ENCODE measurements at places on chromosomes 7 and 10.

DNA sequence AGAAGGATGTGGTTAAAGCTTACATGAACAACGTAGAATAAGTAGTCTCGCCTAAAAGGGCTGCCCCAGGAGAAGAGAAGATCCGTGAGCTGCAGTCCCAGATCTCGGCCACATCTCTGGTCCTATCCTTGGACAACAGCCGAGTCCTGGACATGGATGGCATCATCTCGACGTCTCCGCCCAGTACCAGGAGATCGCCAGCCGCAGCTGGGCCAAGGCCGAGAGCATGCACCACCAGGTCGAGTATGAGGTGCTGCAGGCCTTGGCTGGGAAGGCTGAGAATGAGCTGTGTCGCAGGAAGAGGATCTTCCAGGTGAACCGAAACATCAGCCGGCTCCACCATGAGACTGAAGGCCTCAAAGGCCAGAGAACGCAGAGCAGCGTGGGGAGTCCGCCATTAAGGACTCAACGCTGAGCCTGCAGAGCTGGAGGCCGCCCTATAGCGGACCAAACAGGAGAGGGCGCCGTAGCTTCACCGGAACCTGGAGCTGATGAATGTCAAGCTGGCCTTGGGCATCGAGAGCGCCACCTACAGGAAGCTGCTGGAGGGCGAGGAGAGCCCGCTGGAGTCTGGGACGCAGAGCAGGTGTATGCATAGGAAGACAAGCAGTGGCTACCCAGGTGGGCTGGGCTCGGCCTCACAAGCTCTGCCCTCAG lies 22.2 kb downstream of the LIPK start:
- peak; percentile 6 for DNase-seq

DNA sequence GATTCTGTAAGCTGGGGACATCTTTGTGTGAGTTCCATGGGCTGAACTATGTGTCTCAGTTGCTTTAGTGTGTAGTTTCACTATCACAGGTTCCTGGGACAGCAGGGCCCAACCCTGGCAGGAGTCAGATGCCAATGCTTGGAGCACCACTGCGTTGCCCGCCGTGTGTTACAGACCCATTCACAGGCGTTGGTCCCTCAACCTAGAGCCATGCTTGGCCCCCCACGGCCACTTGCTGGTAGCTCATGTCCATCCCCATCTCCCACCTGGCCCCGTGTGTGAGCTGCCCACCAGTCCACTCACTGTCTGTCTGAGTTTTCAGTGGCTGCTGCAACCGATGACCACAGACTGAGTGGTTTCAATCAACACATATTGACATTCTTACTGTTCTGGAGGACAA lies 546.9 kb downstream of the TCERG1L start:
- no peak for DNase-seq

DNA sequence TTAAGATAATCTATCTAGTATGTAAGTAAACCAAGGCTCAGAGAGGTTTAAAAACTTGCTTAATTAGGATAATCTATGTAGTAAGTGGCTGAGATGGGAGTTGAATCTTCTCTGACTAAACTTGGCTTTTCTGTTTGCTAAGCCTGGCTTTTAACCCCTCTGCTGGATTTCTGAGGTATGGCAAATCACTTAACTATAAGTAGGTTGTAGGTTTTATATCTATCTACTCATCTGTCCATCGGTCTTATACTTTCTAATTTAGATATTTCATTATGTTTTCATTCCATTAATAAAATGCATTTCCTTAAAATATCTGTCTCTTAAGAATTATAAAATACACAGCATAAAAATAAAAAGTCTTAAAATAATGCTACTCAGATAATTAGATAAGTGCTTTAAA lies 59.4 kb downstream of the ST7 start:
- DNase-seq, result no peak

DNA sequence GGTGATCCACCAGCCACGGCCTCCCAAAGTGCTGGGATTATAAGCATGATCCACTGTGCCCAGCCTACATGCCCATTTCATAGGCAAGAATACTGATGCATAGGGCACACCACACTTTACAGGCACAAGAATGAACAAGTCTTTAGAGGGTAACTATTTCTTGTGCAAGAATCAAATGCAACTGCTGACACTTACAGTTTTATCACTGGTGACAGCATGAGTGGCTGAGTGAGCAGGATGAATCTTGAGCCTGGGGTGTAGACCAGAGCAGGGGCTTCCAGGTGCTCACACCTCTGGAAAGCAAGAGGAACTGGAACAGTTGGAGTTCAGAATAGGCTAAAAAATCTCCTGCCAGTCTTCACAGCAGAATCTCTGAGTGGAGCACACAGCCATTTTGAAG lies 287.5 kb downstream of the KCNMA1 start:
- DNase-seq, result no peak

DNA sequence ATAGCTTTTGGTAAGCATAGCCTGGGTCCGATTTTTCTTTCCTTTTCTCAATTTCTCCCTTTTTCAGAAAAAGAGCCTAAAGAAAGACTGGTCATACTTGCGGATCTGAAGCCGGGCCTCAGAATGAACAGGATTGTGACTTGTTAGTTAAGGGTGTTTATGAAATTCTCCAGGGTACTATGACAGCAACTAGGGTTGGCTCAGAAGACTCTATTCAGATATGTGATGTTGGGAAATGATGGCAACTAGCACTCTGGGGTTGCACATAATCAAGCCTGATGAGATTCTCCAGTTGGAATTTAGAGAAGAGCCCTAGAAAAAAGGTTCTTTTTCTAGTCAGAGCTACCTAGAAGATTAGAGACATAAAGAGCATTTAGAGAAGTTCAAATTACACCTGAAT lies 352.4 kb upstream of the POM121L12 start:
- no peak for DNase-seq

DNA sequence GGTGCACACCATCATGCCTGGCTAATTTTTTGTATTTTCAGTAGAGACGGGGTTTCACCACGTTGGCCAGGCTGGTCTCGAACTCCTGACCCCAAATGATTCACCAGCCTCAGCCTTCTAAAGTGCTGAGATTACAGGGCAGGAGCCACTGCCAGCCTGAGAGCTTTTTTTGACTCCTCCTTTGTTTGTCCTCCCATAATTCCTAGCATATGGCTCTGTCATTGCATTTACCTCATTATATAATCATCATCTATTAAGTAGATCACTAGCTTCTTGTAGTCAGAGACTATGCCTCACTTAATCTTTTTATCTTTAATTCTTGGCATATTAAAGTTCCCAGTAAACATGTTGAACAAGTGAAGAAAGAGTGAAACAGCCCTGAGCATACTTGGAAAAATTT lies 82.1 kb downstream of the CPEB3 start:
- DNase-seq, result no peak

DNA sequence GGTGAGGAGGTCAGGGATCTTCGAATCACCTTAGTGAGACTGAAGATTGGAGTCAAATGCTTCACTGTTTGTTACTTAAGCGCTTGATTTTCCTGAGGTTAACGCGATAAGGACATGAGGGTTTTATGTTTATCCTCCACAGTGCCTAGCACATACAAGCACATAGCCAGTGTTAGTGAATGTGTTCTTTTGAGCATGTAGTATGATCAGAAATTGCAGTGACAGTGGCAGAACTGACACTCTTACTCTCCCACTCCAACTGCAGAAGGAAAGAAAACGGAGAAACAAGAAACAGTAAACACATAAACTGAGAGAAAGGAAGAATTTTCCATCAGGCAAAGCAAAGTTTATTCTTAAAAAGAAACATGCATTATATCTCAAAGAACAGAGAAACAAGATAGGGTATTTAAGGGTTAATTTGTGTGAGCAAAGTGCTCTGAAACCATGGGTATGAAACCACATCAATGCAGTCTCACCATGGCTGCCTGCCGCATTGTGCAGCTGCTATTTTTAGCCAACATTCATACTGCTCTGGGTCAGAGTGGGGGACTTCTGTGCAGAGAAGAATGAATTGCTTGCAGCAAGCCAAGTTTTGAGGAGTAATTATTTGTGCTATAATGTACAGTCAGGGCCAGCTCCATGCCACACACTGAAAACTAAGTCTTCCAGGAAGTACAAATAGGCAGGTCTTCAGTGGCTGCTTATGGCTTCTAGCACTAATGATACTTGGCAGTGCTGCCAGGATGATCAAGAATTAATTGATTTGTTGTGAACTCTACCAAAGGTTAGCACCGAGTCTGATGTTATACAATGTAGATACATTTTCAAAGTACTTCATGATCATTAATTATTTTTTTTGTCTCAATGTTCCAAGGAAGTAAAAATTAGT lies 152.0 kb downstream of the MACC1 start:
- no peak for DNase-seq

DNA sequence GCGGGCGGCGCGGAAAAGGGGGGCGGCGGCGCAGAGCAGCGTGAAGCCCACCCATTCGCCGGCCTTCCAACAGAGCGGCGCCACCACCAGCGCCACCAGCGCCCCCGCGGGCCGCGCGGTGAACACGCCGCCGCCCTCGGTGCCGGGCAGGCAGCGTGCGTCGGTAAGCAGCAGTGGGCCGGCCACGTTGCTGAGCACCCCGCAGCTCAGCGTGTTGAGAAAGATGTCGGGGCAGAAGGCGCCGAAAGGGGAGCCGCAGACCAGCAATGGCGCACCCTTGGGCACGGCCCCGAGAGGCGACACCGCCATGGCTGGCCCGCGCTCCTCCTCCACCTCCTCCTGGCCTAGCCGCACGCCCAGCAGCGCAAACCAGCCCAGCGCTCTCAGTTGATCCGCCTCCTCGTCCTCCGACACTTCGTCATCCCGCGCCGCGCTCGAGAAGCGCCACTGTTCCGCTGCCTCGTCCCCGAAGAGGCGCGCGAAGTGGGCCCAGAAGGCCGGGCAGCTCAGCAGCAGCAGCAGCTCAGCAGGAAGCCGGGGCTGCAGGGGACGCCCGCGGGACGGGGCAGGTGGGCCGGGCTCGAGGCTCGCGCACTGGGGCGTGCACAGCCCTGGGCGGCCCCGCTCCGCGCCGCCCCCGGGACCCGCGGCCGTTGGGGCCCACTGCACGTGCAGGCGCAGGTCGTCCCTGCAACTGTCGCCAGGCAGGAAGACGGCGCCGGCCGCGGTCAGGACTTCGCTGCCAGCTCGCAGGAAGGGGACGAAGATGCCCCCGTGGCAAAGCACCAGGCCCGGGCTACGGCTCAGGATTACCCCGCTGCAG lies 623 bp downstream of the TYSND1 start:
- DNase-seq, result peak; percentile 52

DNA sequence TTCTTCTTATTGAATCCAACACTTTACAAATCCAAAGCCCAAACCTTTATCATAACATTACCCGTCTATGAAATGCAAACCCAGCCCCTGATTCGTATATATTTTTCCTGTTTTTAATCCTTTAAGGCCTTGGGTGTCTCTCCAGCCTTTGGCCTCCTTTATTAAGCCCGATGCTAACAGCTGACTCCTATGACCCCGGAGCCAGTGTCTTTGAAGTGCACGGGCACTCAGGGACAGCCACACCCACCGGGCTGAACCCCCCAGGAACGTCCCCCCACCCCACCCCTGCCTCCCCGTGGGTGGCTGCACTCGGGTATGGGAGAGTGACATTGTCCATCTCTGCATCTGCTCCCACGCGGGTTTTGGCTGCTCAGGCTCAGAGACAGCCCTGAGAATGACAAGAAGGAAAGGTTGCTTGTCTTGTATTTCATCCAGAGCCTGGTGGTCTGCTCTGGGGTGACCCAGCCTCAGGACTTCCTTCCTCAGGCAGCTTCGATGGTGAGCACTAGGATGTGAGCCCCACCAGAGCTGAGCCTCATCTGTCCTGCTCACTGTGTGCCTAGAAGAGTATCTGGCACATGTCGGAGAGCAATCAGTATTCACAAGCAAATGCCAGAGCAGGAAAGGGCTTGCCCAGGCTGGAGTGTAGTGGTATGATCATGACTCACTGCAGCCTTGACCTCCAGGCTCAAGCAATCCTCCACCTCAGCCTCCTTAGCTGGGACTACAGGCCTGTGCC lies 210.4 kb downstream of the SKIDA1 start:
- no peak for DNase-seq

DNA sequence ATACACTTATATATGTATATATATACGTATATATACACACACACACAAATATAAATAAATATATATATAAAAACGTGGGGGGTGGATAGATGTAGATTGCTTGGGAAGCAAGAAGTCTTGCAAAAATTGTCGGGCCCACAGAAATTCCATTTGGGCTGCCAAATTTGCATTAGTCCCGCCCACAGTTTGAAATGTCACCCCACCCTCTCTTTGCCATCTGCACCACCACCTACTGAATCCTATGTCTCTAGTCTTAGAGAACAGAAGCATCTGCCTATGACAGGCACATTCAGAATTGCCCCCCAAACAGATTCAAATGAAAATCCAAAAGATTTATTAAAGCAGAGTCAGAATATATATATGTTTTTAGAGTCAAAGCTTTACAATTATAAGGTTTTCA lies 25.6 kb upstream of the CACNA2D1 start:
- DNase-seq, result no peak

- no peak for DNase-seq
Observed at GRCh38 chr7:123242467-123243092, 42.8 kb upstream of the SLC13A1 start.

- no peak for DNase-seq
Observed at GRCh38 chr7:2019711-2020511, 212.8 kb downstream of the MAD1L1 start.

- DNase-seq, result no peak
Observed at GRCh38 chr7:40232242-40232893, 97.6 kb downstream of the SUGCT start.

DNA sequence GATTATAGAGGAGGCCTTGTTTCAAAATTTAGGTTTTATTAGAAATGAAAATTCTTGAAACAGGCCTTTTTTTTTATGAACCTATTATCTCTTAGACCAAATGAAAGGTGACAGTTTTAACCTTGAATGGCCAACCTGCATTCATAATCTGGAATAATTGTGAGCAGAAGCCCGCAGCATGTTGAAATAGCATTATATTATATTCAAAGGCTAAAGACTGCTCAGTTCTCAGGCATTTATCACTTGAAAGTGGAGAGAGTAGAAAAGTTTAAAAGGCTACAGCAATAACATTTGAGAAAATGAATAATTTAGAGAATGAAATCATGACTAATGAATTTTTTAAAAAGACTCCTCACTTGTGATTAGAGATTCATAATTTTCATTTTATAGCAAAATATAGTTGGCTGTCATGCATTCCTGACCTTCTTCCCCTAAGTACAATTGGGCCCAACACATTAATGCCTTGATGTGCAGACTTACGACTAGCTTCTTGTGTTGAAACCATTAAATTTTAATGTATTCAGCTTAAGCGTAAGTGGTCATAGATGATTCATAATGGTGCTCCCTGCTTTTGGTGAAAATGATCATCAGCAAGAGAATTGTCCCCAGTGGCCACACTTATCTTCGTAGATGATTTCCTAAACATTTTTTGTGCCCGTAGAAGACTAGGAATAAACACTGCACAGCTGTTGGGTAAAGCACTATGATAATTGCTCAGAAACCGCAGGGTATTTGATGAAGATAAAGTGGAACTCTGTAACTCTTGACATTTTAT lies 346.6 kb upstream of the BMPER start:
- no peak for DNase-seq
